ENCODE measurements at places on chromosomes 16 and 17.
A peak's percentile ranks its signal among the peaks of the same experiment; 100 is the strongest.

DNA sequence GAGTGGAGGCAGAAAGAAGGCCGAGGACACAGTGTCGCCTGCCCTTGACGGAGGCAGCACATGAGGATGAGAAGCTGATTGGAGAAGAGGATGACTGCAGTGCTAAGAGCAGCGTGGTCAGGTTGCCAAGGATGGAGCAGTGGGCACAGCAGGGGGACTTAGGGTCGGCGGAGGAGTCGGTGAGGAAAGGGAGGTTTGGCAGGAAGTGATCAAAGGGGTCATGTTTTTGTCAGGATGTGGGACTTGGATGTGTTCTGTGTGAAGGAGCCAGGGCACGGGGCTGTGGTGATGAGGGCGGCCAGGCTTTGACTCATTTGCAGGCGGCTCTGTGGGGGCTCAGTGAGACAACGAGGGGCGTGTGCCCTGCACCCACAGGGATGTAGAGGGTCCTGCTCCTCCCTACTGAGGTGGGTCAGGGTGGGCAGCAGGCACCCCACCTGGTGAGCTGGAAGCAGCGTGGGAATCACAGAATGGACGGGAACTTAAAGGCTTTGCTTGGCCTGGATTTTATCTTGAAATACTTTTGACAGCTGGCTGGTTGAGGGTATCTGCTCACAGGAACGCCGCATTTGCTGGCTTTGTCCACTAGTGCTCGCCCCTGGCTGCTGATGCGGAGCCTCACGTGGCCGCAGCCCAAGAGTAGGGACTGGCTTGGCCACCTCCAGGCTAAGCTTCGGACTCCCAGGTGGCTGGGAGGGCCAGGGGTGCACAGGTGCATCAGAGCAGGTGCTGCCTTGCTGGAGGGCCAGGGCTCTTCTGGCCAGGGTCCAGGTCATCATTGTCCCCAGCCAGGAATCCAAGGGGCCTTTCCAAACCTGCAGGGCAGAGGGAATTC is 6.0 kb downstream of the MPG start:
- no peak for DNase-seq

DNA sequence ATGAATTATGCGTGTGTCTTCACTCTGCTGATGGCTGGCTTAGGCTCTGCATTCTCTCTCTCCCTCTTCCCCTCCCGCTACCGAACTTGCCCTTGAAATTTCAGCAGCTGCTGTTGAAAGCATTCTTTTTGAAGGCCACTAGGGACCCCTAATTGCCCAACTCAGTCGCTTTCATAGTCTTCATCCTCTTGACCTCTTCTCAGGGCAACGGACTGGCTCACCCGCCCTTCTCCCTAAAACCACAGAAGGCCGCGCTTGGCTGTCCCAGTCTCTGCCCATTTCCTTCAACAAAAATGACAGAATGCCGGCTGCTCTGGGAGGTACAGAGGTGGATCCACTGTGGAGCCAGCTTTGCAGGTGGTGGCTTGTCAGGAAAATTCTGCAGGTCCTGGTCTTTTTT is 21.0 kb upstream of the FMNL1 start:
- DNase-seq, result no peak

- no peak for DNase-seq
These were observed 5.3 kb downstream of the GPS1 start for GRCh38 chr17:82056729-82057621.

DNA sequence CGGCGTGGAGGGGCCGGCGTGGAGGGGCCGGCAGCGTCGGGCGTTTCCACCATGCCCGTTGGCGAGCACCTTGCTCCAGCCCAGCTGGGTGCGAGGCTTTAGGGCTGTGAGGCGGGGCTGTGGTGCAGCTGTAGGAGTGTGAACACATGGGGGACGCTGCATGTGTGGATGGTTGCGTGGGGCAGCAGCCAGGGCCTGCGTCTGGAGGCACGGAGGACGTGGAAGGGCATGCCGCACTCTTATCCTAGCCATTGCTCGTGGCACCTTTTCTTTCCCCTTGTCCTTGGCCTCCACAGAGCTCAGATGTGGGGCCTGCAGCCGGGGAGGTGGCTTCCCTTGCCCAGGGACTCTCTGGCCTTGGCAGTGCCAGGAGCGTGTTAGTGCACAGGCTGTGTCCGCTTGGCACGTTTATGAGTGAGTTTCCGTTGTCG is 47.8 kb downstream of the PDPK1 start:
- DNase-seq, result no peak

DNA sequence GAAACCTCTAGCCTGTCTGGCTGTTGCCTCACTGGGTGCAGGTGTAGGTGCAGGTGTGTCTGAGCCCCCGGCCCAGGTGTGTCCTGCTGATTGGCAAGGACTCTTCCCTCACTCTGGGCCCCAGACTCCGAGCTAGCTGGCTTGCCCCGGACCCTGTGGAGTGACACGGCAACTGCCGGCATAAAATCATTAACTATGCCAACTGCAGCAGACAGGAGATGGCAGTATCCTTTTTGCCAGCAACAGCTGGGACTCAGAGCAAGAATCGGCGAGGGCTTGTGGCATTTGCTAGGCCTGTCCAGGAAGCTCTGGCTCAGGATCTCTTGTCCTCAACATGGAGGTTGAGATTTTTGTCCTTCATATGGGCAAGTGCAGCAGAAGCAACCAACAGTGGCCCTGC is 20.8 kb downstream of the CIAPIN1 start:
- DNase-seq, result no peak

DNA sequence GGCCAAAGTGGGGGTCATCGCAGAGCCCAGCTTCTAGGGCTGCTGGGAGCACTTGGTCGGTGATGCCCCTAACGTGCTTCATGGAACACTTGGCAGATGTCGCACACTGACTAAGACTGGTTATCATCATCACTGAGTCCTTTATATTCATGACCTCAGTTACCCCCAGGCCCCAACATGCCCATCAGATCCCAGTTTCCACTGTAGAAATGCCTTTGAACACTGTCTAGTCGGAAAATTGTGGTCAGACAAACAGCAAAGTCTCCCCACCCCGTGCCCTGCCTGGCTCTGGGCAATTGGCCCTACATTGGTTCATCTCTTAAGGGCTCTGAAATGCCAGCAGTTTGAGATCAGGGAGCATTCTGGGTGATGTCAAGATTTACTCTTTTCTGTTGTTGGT is 51.3 kb downstream of the NKD1 start:
- DNase-seq, result no peak

- peak; percentile 78 for DNase-seq
These were observed 2.0 kb upstream of the YPEL2 start for GRCh38 chr17:59329176-59330052.

DNA sequence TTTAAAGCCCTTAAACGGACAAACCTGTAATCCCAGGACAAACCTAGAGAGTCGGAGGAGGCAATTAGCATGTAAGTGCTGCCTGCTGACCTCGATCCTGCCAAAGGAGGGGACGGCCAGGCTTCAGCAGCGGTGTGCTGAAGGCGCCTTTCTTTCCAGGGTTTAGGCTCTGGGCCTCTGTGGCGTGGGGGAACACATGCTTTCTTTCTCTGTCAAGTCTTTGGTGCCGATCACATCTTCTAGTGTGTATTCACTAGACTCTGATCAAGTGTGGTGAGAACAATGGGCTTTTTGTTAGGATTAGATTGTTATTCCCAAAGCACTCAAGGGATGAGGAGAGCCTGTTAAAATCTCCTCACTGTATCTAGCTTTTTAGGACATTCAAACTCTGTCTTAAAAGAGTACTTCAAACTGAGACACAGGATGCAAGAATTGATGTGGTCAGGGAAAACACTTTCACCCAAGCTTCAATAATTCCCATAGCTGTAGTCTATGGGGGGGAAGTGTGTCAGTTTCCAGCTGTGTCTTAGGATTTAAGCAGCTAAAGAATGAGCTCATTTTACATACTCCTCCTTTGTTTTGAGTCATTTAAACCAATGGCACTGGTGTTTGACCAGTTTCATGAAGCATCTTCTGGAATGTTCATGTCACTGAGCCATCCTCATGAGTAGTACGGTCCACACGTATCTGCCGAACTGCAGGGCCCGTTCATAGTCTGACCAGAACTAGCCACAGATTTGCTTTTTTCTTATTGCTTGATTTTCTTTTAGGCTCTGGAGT is 51.2 kb downstream of the RPA1 start:
- no peak for DNase-seq

GRCh38 chr16:30902029-30902972 is 5.9 kb downstream of the CTF1 start:
- peak; percentile 78 for DNase-seq
